ENCODE measurements at places on chromosomes 13 and 19. TPM values are rescaled to one million over a fixed set of nuclear protein-coding genes. Genes with fewer than 3 reads are reported as not detected.

Gene ELAVL3
- not detected for total RNA-seq

Gene IGFL1
- total RNA-seq: not detected

Gene CATSPERD
- total RNA-seq: not detected

GRCh38 chr13:24997367-24997967, 98.5 kb upstream of the PABPC3 start:
- no peak for DNase-seq

- peak; percentile 80 for DNase-seq
Observed at GRCh38 chr19:34345947-34346351, 19.0 kb upstream of the GPI start.

DNA sequence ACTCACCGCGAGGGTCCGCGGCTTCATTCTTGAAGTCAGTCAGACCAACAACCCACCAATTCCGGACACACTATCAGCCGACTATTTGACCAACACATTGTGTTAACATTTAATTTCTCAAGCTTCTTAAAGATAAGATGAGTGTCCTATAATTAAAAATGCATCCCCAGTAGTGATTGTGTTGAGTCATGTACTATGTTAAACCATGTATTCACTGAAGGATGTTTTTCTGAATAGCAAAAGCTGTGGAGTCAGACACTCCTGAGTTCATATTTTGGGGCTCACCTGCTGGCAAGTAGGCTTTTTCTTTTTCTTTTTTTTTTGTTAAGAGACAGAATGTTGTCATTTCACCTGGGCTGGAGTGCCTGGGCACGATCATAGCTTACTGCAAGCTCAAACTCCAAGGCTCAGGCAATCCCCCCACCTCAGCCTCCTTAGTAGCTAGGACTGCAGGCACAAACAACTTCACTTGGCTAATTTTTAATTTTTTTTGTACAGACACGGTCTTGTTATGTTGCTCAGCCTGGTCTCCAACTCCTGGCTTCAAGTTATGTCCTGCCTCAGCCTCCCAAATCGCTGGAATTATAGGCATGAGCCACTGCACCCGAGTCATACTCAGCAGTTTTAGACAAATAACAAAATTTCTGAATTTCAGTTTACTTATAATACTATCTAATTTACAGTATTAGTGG, 606.9 kb downstream of the PCDH9 start:
- no peak for DNase-seq

GRCh38 chr19:19602136-19602712, 16.3 kb downstream of the PBX4 start:
- no peak for DNase-seq

- DNase-seq: no peak
Observed at GRCh38 chr13:110617321-110618072, 2.2 kb downstream of the NAXD start.

DNA sequence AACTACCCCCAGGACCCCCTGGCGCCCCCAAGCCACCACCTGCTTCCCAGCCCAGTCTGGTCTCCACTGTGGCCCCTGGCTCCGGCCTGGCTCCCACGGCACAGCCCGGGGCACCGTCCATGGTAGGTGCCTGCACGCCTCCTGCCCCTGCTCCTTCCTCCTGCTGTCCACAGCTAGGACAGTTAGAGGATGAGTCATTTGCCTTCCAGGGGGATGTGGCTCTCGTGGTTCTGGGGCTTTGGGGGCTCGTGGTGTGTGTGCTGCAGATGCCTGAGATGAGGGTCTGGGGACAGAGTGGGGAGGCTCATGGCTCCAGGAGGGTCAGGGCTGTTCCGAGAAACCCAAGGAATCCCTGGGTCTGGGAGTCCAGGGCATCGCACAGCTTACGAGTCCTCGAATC, 12.7 kb downstream of the MED25 start:
- no peak for DNase-seq

GRCh38 chr19:32346901-32347300, 1.5 kb downstream of the ZNF507 start:
- DNase-seq: no peak

- no peak for DNase-seq
Observed at GRCh38 chr13:50552424-50552966, 291.0 kb downstream of the DLEU7 start.

GRCh38 chr19:58010507-58010906, 7.9 kb upstream of the ZNF606 start:
- DNase-seq: no peak

Gene ZNF44
- total RNA-seq: 15.5 TPM

Gene SEMA6B
- total RNA-seq: not detected

Gene SERPINE3
- not detected for total RNA-seq

Gene CD33
- 0.91 TPM for total RNA-seq

DNA sequence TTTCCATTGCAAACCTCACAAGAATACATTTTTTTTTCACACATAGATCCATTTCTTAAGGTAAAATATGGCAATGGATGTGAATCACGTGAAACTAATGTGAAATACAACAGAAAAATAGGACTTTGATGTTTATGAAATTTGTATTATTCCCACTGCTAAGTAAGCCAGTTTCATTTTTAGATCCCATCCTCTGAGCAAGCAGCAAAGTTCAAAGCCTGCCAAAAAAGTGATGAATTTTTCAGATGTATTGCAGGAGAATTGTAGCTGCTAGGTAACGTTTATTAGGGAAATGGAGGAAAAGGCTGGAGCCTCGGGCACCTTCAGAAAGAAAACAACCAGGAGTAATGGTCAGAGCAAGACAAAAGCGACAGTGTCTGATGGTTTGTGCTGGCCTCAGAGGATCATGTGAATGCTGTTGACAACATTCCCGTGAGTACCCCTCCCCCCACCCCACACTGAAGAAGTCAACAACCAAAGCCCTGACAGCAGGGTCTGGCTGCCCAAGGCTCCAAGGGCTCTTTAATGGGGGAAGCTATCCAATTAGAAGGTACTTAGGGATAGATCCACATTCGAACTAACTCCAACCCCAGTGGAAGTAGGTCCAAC, 95.5 kb downstream of the OXGR1 start:
- no peak for DNase-seq

Gene TMEM190
- total RNA-seq: not detected

Gene NALCN
- not detected for total RNA-seq

Gene LENG9
- total RNA-seq: 2.5 TPM

DNA sequence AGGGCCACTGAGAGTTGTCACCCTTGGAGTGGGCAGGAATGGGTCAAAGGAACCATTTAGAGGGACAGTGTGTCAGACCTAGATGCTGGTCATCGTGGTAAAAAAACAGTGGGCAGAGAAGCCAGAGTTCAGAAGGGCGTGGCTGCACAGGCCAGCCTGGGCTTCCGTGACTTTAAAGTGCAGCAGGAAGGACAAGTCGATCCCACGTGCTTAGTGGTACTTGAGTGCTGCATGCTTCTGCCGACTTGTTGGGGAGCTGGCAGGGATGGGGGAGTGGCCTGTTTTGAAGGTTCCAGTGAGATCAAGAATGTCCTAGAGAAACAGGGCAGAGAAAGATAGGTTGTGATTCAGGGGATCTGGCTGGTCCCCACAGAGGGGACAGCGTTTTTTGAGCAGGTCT, 17.0 kb downstream of the LYL1 start:
- DNase-seq: no peak

- DNase-seq: no peak
Observed at GRCh38 chr13:70415136-70415535, 306.9 kb upstream of the KLHL1 start.

Gene THSD8
- 42.7 TPM for total RNA-seq

- DNase-seq: no peak
Observed at GRCh38 chr13:47454986-47455385, 546.1 kb downstream of the SUCLA2 start.

Gene AP3D1
- 91.7 TPM for total RNA-seq

Gene FUT6
- 0.27 TPM for total RNA-seq

DNA sequence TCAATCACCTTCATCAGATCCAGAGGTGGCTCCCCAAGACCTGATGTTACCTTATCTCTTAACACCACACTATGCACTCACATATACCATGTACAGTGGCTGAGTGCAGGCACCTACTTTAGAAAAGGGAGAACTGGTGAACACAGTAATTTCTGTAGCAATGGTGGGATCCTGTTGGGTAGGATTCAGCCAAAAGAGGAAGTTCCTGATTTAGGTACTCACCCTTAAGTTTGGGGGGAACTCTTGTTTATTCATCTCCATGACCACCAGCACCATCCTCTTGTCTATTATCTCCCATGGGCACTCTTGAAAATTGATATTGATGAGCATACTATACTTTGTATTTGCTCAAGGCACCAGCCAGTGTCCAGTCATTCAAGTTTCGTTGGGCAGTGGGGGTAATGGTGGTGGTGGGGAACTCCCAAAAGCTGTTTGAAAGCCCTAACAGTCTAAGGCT, 324.4 kb downstream of the LMO7 start:
- no peak for DNase-seq

GRCh38 chr13:111467111-111467890, 146.9 kb downstream of the TEX29 start:
- no peak for DNase-seq

- DNase-seq: no peak
Observed at GRCh38 chr13:99572921-99573320, 71.6 kb downstream of the TM9SF2 start.

GRCh38 chr13:25375727-25376358, 4.1 kb downstream of the ATP8A2 start:
- no peak for DNase-seq

Gene MAP4K1
- total RNA-seq: 225 TPM

Gene IRGQ
- total RNA-seq: 21.6 TPM

Gene PSG4
- total RNA-seq: 0.51 TPM

- DNase-seq: no peak
Observed at GRCh38 chr13:67043901-67044300, 186.2 kb downstream of the PCDH9 start.

- DNase-seq: no peak
Observed at GRCh38 chr13:35472323-35472881, 4.1 kb downstream of the MAB21L1 start.

Gene MATK
- total RNA-seq: 7.4 TPM

Gene PCP2
- 4.2 TPM for total RNA-seq

GRCh38 chr19:18223860-18224524, 2.2 kb downstream of the PDE4C start:
- no peak for DNase-seq

DNA sequence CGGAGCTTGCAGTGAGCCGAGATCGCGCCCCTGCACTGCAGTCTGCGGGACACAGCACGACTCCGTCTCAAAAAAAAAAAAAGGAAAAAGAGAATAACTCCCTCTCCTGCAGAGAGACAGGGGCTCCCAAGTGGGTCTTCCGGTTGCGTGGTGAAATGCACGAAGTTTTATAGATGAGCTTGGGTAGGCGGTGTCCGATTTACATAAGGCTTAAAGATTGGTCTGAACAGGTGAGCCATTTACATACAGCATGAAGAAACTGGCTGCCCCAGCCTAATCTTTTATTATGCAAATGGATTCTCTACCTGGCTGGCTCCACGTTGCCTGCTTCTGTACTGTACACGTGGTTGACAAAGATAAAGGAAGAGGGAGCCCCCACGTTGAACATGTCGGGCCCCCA, 19.5 kb downstream of the ADGRE2 start:
- no peak for DNase-seq

Gene CCNA1
- 0.70 TPM for total RNA-seq

Gene ELSPBP1
- not detected for total RNA-seq

- no peak for DNase-seq
Observed at GRCh38 chr19:5091018-5091683, 122.2 kb downstream of the KDM4B start.

Gene ZNF792
- 9.7 TPM for total RNA-seq

Gene SPACA4
- not detected for total RNA-seq

DNA sequence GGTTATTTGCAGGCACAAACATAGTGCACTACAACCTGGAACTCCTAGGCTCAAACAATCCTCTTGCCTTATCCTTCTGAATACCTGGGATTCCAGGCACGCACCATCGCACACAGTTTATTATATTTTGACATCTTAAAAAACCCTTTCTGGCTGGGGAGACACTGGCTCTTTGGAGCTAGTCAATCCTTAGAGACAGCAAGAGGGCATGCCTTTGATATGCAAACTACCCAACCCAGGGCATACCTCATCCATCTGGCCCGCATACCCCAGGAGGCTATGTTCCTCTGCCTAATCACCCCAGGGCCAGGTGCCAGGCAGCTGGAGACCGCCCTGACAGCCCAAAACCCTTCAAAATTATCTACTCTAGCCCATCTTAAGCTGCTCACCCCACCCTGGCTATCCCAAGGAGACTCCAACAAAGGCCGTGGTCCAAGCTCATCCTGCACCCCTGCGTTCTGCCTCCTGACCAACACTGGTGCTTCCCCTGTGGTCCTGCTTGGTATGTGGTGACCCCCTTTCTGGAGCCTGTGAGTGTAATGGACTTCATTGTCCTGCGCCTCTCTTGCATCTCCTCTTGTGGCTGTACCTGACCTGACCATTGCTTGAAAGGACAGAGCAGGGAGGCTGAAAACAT, 86.4 kb downstream of the RGCC start:
- DNase-seq: no peak

Measured in activated naive CD4-positive, alpha-beta T cell treated with anti-CD3 and anti-CD28 coated beads, Interleukin-2, amount 50 U/mL, for 72 hours (primary cell).